ENCODE measurements at places on chromosomes 3 and 15.

DNA sequence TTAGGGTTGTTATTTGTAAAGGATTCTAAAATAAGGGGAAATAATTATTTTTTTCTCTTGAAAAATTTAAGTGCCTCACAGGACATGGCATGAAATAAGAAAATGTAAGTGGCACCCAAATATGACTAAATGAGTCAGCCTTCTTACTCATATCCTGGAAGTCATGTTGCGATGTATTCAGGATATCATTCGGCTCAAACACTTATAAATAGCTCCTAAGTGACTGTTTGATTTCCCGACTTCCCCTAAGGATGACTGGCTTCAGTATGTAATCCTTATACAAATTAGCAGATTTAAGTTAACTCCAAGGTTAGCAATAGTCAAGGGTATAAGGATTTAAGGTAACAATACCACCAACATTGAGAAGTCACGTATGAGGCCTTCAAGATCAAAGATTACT, 57.3 kb upstream of the OSTN start:
- H3K4me1 ChIP-seq: no peaks in the 10 kb centered on the region
- no peak for DNase-seq
- no peak overlapping the region for H3K27ac ChIP-seq
- no peak overlapping the region for H3K4me3 ChIP-seq
- H3K27me3 ChIP-seq: no peaks in the 10 kb centered on the region

DNA sequence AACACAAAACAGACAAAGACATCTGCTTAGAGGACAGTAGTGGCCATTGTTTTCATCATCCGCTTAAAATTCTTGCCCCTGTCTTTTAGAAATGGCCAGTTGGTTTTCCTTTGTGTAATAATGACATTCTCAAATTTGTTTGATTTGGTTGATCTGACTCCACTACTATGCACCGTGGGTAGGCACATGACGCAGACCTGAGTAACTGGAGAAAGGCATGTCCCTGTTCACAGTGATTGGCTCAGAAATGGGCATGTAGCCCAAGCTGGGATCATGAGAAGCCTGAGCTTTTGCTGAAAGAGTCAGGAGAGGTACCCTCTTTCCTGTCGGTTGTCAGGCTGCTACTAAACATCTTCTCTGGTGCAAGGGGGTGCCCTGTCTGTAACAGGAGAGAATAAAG, 36.6 kb upstream of the MAGI1 start:
- H3K4me1 ChIP-seq: no peaks in the 10 kb centered on the region
- H3K27ac ChIP-seq: no peak overlapping the region
- no peak overlapping the region for H3K4me3 ChIP-seq
- no peak for DNase-seq

DNA sequence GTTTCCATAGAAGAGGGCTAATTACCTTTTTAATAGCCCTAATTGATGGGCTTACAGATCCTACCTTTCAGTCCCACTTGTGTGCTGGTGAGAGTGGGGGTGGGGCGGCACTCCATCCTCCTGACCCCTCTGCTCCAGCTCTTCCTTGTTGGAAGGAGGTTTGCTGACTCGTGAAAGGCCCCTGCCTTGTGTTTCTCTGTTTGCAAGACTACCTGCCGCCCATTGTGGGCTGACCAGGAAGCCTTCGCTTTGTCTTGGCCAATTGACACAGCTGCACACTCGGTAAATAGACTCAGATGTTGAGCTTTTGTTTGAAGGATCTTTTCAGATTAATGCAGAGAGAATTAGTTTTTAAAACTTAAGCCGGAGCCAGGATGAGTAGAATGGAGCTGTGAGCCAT, 197.3 kb upstream of the HES1 start:
- no peaks in the 10 kb centered on the region for H3K27me3 ChIP-seq
- peak; percentile 51 for DNase-seq
- no peak overlapping the region for H3K4me3 ChIP-seq
- no peaks in the 10 kb centered on the region for H3K4me1 ChIP-seq
- H3K27ac ChIP-seq: no peak overlapping the region

DNA sequence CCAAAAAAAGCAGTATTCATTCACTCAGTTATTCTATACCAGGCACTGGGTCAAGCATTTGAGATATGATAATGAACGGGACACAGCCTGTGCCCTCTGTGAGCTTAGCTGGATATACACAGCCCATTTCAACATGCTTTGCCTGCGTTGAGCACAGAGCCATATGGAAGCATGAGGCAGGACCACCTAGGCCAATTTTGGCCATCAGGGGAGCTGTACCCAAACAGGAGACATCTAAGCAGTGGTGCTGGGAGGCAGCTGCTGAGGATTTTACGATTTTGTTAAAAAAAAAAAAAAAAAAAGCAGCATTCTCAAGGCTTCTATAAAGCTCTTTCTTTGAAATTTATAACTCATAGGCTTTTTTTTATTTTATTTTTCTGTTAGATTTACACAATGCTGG, 87.2 kb upstream of the SLC2A2 start:
- peaks cover 27% of the 10 kb centered on the region for H3K36me3 ChIP-seq
- no peak for DNase-seq
- H3K27ac ChIP-seq: no peak overlapping the region

DNA sequence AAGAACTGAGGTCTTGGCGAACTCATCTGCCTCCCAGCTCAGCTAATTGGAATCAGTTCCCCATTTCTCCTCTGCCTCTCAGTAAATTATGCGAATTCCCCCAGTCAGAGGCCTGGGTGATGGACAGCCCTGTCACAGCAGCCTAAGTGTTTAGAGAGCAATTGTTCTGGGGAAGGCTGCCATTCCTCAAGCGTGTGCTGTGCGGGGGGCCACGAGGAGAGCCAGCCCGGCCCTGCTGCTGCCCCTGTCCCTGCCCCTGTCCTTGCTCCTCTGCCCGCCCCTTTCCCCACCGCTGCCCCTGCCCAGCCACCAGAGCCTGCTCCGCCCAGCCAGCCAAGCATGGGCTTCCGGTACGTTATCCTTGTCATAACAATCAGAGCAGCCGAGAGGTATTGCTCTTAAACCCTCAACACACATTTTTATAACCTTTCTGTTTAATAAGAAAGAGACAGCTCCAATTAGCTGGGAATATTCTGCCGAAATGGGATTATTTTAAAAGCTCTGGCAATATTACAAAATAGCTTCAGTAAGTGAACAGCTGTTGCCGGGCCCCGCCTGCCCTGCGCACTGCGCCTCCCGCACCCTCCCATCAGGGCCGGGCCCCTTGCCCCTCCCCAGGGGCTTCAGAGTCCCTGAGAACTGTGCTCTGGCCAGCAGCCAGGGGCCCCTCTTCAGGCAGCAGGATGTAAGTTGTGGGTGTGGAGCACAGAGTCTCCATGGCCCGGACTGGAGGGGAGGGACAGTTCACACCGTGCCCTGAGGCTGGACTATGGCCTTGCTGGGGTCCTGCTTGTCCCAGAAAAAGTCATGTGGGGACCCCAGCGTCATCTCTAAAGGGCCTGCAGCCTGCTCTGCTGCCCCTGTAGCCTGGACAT, 12.4 kb upstream of the CACNA2D2 start:
- DNase-seq: peak; percentile 26
- H3K36me3 ChIP-seq: no peaks in the 10 kb centered on the region
- H3K4me3 ChIP-seq: peak overlapping the region; percentile 7
- H3K27ac ChIP-seq: peak overlapping the region; percentile 57
- H3K27me3 ChIP-seq: peaks cover 3% of the 10 kb centered on the region
- H3K4me1 ChIP-seq: peaks cover 5% of the 10 kb centered on the region

- no peak overlapping the region for H3K27ac ChIP-seq
- no peak for DNase-seq
- H3K36me3 ChIP-seq: no peaks in the 10 kb centered on the region
- H3K4me1 ChIP-seq: no peaks in the 10 kb centered on the region
- H3K4me3 ChIP-seq: no peak overlapping the region
- no peaks in the 10 kb centered on the region for H3K27me3 ChIP-seq
These were observed 35.7 kb upstream of the TMEM45A start for GRCh38 chr3:100456745-100457144.

- H3K4me3 ChIP-seq: no peak overlapping the region
- no peak overlapping the region for H3K27ac ChIP-seq
- H3K4me1 ChIP-seq: peaks cover 10% of the 10 kb centered on the region
These were observed 116.2 kb downstream of the SUCNR1 start for GRCh38 chr3:151989621-151990020.

GRCh38 chr3:197216169-197216860, 82.1 kb downstream of the DLG1 start:
- no peaks in the 10 kb centered on the region for H3K36me3 ChIP-seq
- peak; percentile 49 for DNase-seq
- H3K4me3 ChIP-seq: no peak overlapping the region
- no peaks in the 10 kb centered on the region for H3K27me3 ChIP-seq
- H3K4me1 ChIP-seq: peaks cover 31% of the 10 kb centered on the region
- no peak overlapping the region for H3K27ac ChIP-seq

DNA sequence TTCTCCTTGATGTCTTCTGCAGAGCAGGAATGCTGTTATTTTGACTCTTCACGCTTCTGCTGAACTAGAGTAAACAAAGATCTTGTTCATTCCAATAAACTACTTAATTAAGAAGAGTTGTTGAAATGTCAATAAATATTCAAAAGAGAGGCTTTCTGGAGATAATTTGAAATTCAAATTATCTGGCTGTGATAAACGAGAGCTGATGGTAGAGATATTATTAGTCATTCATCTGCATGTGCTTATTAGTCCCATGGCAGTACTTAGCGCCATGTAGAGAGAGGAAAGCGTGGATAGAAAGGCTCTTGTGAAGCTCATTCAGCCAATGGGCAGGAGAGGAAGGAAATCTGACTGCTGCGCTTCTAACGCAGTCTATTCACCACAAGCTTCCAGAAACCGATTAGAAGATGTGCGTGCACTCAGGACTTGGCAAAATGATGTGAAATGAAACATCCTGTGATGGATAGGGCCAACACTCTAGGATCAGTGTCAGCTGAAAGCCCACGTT, 251.1 kb downstream of the GABRB3 start:
- H3K36me3 ChIP-seq: no peaks in the 10 kb centered on the region
- H3K4me1 ChIP-seq: no peaks in the 10 kb centered on the region
- DNase-seq: no peak
- H3K27ac ChIP-seq: no peak overlapping the region
- no peaks in the 10 kb centered on the region for H3K27me3 ChIP-seq

- no peak overlapping the region for H3K27ac ChIP-seq
- no peak for DNase-seq
- no peaks in the 10 kb centered on the region for H3K4me1 ChIP-seq
- no peaks in the 10 kb centered on the region for H3K27me3 ChIP-seq
These were observed 37.8 kb downstream of the LMCD1 start for GRCh38 chr3:8539419-8539818.

- H3K36me3 ChIP-seq: no peaks in the 10 kb centered on the region
- peaks cover 3% of the 10 kb centered on the region for H3K4me1 ChIP-seq
- no peak for DNase-seq
- H3K4me3 ChIP-seq: no peak overlapping the region
- H3K27me3 ChIP-seq: no peaks in the 10 kb centered on the region
These were observed 48.7 kb downstream of the PRICKLE2 start for GRCh38 chr3:64176461-64176996.

DNA sequence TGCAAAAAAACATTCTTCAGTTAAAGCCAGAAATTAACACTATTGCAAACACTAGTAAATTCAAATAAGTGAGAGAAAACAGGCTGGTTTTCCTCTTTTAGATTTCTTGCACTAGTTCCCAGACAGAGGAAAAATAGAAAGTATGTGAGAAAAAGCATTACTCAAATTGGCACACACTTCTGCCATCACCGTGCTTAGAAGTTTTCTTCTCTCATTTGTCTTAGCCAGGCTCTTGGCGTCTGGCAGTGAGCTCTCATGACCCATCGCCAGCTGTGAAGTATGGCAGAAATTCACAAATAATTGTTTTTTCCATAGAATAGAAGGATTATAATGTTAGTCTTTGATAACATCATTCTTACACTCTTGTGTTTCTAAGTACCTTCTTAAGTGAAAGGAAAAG, 515.9 kb downstream of the GBE1 start:
- H3K36me3 ChIP-seq: no peaks in the 10 kb centered on the region
- no peak for DNase-seq
- H3K27ac ChIP-seq: no peak overlapping the region
- no peaks in the 10 kb centered on the region for H3K27me3 ChIP-seq
- H3K4me1 ChIP-seq: peaks cover 5% of the 10 kb centered on the region

- no peak overlapping the region for H3K27ac ChIP-seq
- DNase-seq: no peak
- H3K4me3 ChIP-seq: no peak overlapping the region
These were observed 38.6 kb downstream of the TAFA4 start for GRCh38 chr3:68893600-68894239.

GRCh38 chr3:26237036-26237682, 385.4 kb upstream of the LRRC3B start:
- no peaks in the 10 kb centered on the region for H3K27me3 ChIP-seq
- peak; percentile 16 for DNase-seq
- no peak overlapping the region for H3K27ac ChIP-seq

- no peak overlapping the region for H3K4me3 ChIP-seq
- no peaks in the 10 kb centered on the region for H3K36me3 ChIP-seq
- no peak overlapping the region for H3K27ac ChIP-seq
- no peaks in the 10 kb centered on the region for H3K4me1 ChIP-seq
- no peak for DNase-seq
- no peaks in the 10 kb centered on the region for H3K27me3 ChIP-seq
These were observed 134.2 kb downstream of the WNT7A start for GRCh38 chr3:13745636-13746035.

- peaks cover 90% of the 10 kb centered on the region for H3K4me1 ChIP-seq
- no peaks in the 10 kb centered on the region for H3K27me3 ChIP-seq
- H3K4me3 ChIP-seq: no peak overlapping the region
- DNase-seq: peak; percentile 69
These were observed 21.1 kb downstream of the MAPK6 start for GRCh38 chr15:52039925-52040781.

DNA sequence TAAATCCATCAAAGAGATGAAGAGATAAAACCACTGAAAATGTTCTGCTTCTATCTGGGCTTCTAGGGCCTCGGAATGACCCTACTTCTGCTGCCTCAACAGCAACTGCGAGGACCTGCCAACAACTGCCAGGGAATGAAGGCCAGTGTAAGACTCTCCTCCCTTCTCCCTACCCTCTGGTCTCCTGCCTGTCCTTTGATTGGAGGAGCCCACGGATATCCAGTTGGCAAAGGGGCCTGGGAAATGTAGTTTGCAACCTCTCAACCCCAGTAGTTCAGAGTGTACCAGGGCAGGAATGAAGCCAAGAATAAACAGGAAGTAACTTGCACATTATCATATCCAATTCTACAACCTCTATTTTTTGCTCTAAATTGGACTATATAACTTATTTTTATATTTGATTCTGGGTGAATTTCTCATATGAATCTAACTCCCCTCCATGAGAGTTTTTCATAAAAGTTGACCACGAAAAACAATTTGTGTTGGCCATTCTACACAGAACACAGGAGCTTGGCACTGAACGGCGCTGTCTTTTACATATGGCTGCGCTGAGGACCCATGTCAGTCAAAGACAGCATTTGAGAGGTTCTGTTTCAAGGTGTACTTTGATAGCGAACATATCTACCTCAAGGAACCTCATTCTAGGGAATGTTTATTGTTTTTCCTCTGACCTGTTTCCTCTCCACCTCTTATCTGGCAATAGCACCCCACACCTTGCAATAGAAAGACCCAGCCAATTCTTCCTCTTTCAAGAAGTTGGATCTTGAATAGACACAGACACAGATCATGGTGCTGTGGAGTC, 91.1 kb upstream of the RNF7 start:
- no peaks in the 10 kb centered on the region for H3K27me3 ChIP-seq
- H3K27ac ChIP-seq: no peak overlapping the region
- H3K4me1 ChIP-seq: no peaks in the 10 kb centered on the region
- H3K4me3 ChIP-seq: no peak overlapping the region
- peak; percentile 63 for DNase-seq

Measured in stomach (tissue), 19 donors.